ENCODE measurements at places on chromosomes 2 and 18. TPM values are rescaled to one million over a fixed set of nuclear protein-coding genes. Genes with fewer than 3 reads are reported as not detected.

DNA sequence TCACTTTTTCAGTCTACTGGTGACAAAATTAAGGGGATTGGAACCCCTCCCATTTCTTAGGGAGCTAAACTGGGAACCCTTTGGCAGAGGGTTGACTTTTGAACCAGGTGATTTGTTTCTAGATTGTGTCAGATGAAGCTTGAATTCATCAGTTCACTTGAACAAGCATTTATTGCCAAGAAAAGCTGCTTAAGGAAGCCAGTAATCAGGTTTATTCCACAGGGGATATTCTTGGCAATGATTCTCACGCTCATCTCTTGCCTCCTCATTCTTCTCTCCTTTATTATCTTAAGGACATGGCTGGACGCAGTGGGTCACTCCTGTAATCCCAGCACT, 101.0 kb downstream of the ALPK2 start:
- DNase-seq = no peak

GRCh38 chr2:16181062-16181740, 240.9 kb downstream of the MYCN start:
- DNase-seq = no peak

- DNase-seq = no peak
These were observed 818.1 kb downstream of the SLC4A3 start for GRCh38 chr2:220445429-220446105.

- no peak for DNase-seq
These were observed 879 bp upstream of the EPAS1 start for GRCh38 chr2:46296216-46296839.

FOXI3 gene
- total RNA-seq = not detected

MRPS5 gene
- 69.0 TPM for total RNA-seq

TANC1 gene
- total RNA-seq = 0.11 TPM
